ENCODE measurements at places on chromosomes 13 and 19.
A peak's percentile ranks its signal among the peaks of the same experiment; 100 is the strongest.

- DNase-seq: no peak
These were observed 193.1 kb downstream of the KCTD12 start for GRCh38 chr13:76693086-76693485.

DNA sequence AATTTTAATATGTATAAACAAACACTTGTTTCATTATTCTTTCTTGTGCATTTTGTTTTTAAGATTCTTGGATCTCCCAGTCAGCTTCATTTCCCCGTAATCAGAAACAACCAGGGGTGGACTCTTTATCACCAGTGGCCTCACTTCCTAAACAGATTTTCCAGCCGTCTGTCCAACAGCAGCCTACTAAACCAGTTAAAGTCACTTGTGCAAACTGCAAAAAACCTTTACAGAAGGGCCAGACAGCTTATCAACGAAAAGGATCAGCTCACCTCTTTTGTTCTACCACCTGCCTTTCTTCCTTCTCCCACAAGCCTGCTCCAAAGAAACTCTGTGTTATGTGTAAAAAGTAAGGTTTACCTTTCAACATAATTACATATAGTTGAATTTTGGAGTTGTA, 44.3 kb downstream of the ZMYM2 start:
- DNase-seq: no peak

DNA sequence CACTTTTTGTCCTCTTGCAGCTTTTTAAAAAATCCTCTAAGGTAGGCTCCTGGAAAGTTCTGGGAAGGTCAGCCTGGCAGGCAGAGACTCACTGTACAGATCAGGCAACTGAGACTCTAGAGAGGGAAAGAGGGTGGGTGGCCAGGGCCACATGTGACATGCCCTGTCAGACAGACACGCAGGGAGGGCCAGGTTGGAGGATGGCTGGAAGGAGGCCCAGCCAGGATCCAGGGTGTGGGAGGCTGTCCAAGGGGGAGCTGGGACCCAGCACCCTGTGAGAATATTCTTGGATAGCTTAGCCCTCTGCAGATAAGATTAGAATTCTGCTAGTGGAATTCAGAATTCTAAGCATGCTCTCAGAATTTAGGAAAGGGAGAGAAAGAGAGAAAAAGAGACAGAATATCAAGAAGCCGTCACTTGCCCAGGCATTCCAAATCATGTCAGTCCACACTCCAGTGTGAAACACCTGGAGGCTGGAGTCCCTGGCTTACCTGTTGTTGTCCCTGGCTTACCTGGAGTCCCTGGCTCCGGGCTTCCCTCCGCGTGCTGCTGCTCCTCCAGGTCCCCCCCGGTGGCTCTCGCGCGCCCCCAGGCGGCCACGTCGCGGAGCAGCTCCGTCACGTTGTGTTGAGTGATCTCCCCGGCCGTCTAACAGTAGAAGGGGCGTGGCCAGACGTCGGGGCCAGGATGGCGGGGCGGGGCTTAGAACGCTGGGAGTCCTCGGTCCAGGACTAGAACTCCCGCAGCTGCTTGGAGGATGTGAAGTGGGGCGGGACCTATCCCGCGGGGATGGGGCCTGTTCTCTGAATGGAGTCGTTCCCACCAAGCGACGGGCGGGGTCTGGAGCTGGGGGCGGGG, 2.8 kb upstream of the TNNI3 start:
- peak; percentile 67 for DNase-seq

GRCh38 chr19:6067975-6068374, 42.3 kb downstream of the RFX2 start:
- DNase-seq: no peak

GRCh38 chr19:18898081-18898606, 2.2 kb upstream of the CERS1 start:
- no peak for DNase-seq

DNA sequence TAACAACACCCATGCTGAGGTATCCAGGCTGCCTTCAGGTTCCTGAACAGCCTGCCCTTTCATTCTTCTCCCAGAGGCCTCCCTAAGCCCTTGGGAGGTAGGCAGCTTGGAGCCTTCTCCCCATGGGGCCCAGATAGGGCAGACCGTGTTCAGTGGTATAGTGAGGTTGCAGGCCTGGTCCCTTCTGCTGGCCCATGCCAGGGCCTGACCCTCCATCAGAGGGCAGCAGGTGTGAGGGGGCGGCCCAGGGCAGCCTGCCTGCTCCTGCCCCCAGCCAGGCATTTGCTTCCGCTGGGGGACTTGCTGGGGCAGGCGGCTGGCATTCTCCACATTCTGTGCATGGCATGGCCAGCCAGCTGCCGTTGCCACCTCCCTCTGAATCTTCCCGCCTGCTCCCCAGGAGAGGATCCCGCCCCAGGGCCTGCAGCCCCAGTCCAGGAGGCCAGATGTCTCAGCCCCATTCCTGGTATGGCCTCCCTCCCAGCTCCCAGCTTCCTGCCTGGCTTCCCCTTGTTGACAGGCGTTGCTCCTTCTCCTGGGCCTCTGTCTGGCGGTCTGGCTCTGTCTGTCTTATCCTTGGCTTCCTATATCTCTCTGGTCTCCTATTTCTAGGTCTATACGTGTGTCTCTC, 8.9 kb downstream of the CIC start:
- DNase-seq: no peak

- DNase-seq: no peak
These were observed 136.3 kb upstream of the SERP2 start for GRCh38 chr13:44237276-44237767.

DNA sequence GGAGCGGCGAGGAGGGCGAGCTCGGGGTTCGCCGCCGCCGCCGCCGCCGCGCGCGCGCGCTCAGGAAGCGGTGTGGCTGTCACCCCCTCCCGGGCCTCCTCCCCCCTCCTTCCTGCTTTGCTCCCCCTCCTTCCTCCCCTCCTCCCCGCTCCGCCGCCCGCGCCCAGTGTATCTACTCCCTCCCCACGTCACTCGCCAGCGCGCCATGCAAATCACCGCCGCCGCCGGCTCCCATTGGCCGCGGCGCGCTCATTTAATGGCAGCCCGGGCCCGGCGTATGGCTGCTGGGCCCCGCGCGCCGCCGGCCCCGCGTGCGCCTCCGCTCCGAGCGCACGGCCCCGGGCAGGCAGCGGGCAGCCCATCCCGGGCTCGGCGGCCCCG, 335 bp upstream of the SOX1 start:
- DNase-seq: peak; percentile 22
